Karpas-422 (cell line): ENCODE measurements at places on chromosomes 3 and 15.

DNA sequence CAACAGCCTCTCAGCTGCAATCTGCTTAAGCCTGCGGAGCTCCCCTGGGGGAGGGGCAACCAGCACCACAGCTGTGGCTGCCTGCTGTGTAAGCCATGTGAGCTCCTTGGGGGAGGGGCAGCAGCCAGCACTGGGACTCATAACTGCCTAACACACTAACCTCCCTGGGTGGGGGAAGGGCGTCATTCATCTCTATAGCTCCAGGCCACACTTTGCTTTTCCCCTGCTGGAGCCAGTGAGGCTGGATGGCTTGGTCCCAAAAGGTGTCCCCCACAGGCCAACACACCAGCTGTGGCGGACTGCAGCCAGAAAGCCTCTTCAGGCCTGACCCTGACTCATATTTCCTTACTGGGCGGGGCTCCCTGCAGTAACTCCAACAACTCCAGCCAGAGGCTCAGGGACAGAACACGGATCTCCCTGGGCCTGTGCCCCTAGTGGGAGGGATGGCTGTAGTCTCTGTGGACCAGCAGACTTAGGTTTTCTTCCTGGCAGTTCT lies 129.8 kb downstream of the PPM1L start:
- no peak overlapping the region for H3K4me3 ChIP-seq
- H3K4me1 ChIP-seq: no peaks in the 10 kb centered on the region
- H3K27ac ChIP-seq: no peak overlapping the region
- no peak for DNase-seq
- no peaks in the 10 kb centered on the region for H3K36me3 ChIP-seq
- H3K27me3 ChIP-seq: no peaks in the 10 kb centered on the region

GRCh38 chr3:104648823-104649222 lies 717.9 kb upstream of the ALCAM start:
- no peak for DNase-seq
- no peak overlapping the region for H3K27ac ChIP-seq
- H3K4me3 ChIP-seq: no peak overlapping the region
- H3K27me3 ChIP-seq: no peaks in the 10 kb centered on the region
- no peaks in the 10 kb centered on the region for H3K4me1 ChIP-seq
- no peaks in the 10 kb centered on the region for H3K36me3 ChIP-seq

DNA sequence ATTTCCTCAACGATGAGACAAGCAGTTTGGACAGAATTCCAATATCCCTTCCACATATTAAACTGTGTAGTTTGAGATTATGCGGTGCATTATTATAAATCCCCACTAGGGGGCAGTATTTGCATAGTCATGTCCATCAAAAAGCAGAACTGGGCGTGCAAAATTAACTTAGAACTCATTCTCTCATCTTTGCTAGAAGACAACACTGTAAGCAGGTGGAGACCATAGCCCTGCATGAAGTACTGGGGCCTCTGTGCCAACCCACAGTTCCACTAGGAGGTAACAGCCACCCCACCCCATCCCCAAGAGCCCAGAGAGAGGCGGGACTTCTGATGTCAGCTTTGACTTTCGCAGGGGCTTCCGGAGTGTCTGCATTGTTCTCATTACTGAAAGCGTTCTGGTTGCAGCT lies 106.6 kb upstream of the TMC3 start:
- H3K4me3 ChIP-seq: no peak overlapping the region
- H3K4me1 ChIP-seq: no peaks in the 10 kb centered on the region
- H3K27me3 ChIP-seq: no peaks in the 10 kb centered on the region
- no peaks in the 10 kb centered on the region for H3K36me3 ChIP-seq
- DNase-seq: peak; percentile 83

- no peak overlapping the region for H3K27ac ChIP-seq
- H3K4me1 ChIP-seq: peaks cover 59% of the 10 kb centered on the region
- H3K27me3 ChIP-seq: no peaks in the 10 kb centered on the region
- no peak for DNase-seq
- no peaks in the 10 kb centered on the region for H3K36me3 ChIP-seq
Observed at GRCh38 chr3:11613851-11614487, 29.7 kb downstream of the VGLL4 start.

DNA sequence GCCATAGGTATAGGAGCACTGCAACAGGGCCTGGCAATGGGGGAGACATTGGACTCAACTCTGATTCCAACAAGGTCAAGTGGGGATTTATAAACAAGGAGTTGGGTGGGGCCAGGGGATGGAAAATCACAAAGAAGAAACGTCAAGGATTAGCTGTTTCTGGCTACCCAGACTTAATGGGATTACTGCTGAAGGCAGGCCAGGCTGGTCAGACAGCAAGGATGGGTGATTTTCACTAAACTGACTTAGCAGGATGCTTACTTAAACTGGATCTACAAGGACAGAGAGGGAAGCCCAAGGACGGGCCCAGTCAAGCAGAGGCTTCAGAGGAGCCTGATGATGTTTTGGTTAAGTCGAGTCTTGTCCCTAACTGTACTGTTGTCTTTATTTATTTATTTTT lies 76.2 kb downstream of the USP13 start:
- no peaks in the 10 kb centered on the region for H3K27me3 ChIP-seq
- no peak overlapping the region for H3K27ac ChIP-seq
- H3K4me3 ChIP-seq: no peak overlapping the region
- no peak for DNase-seq
- peaks cover 13% of the 10 kb centered on the region; the same call in 1 of the 2 replicates for H3K36me3 ChIP-seq

DNA sequence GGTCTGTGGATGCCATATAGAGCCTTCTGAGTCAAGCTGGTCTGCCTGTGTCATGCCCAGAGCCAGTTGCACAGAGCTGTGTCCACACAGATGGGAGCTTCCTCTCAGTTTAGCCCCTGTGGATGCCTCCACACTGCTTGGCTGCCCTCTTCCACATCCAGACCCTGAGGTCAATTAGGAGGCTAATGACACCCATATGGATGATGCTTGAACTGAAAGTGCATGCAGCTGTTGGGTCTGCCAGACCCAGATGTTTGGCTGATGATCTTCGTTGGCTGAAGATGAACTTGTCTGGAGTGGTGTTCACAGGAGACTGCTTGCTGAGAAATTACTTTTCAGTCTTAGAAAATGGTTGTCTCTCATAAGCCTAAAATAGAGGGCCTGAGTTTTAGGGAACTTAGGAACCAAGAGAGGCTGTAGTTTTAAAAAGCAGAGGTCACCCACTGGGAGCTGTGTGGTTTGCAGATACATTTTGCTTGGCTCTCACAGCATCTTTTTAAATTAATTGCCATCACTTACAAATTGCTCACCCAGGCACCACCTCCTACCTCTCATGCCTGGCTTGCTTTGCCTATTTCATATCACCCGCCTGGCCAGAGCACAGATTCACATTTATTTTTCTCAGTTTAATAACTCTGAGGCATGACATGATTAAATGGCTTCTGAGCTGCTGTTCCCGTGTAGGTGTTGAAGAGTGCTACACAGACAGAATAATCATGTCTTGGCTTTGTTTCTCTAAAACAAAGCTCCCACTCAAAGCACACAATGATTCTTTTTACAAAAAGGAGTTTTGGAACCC lies 176.1 kb downstream of the MINAR1 start:
- H3K4me3 ChIP-seq: no peak overlapping the region
- H3K27me3 ChIP-seq: no peaks in the 10 kb centered on the region
- H3K4me1 ChIP-seq: no peaks in the 10 kb centered on the region
- no peak overlapping the region for H3K27ac ChIP-seq
- H3K36me3 ChIP-seq: no peaks in the 10 kb centered on the region

DNA sequence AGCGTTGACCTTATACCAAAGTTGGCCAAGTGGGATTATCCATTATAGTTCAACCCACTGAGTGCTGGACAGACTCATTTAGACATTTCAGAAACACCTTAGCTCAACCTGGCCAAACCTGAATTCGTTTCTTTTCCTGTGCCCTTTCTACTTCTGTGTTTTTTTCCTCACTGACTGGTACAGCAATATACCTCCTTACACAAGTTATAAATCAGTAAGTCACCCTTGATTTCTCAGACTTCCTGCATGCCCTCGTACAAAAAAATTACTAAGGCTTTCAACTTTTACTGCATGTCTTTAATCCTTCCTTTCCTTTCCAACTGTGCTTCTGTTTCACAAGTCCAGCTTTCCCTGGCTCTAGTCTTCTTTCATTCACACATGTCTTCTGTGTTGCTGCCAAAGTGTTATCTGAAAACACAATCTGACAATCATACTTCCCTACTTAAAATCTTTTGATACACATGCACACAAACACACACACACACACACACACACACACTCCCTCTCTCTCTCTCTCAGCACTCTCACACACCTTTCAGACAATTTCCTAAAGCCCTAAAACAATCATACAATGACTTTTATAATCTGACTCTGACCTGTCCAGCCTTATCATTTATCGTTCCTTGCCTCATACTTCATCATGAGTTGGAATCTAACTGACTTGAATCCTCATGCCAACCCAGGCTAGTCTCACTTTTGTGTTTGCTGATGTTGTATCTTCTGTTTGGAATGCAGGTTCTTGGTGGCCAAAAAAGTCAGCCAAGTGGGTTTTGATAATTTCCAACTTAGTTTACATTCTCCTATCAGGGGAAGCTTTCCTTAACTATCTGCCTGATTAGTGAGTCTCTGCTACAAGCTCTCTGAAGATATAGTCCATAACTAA lies 436.4 kb downstream of the NAALADL2 start:
- no peaks in the 10 kb centered on the region for H3K36me3 ChIP-seq
- no peaks in the 10 kb centered on the region for H3K4me1 ChIP-seq
- DNase-seq: no peak
- no peak overlapping the region for H3K27ac ChIP-seq

GRCh38 chr3:70856414-70857162 lies 544.1 kb upstream of the MDFIC2 start:
- H3K4me3 ChIP-seq: no peak overlapping the region
- no peaks in the 10 kb centered on the region for H3K36me3 ChIP-seq
- H3K4me1 ChIP-seq: no peaks in the 10 kb centered on the region
- H3K27ac ChIP-seq: no peak overlapping the region
- no peak for DNase-seq
- no peaks in the 10 kb centered on the region for H3K27me3 ChIP-seq

DNA sequence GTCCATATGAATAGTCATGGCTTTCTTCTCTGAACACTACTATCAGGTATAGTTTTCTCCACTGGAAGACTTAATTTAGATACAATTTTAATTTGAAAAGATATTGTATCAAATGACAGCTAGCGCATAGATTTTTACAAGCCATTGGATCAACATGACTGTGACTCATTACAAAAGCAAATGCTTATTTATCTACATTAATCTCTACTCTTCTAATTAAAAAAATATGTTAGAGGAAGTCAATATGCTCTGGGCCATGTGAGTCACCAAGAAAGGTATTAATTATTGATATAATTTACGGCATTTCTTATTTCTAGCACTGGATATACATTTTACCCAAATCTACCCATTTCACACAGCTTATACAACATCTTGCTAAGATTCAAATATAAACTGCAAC lies 800.3 kb upstream of the GBE1 start:
- no peaks in the 10 kb centered on the region for H3K4me1 ChIP-seq
- H3K27ac ChIP-seq: no peak overlapping the region
- H3K27me3 ChIP-seq: no peaks in the 10 kb centered on the region

DNA sequence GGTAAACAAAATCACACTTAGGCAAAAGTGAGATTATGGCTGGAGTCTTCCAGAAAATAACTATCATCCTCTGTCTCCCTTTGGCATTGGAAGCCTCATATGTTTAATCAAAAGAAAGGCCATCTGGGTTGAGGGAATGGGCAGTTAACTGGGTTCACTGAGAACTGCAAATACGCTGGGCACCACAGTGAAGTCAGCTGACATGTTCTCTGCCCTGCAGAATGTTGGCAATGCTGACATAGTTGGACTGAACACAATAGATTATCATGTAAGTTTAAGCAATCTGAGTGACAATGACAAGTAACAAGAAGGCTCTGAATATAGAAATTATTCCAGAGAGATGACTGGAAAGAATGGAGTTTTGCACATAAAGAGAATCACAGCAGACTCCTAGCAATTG lies 43.8 kb upstream of the SLC25A26 start:
- no peak overlapping the region for H3K27ac ChIP-seq
- no peaks in the 10 kb centered on the region for H3K4me1 ChIP-seq
- H3K27me3 ChIP-seq: no peaks in the 10 kb centered on the region
- H3K36me3 ChIP-seq: no peaks in the 10 kb centered on the region
- no peak for DNase-seq
- H3K4me3 ChIP-seq: no peak overlapping the region

DNA sequence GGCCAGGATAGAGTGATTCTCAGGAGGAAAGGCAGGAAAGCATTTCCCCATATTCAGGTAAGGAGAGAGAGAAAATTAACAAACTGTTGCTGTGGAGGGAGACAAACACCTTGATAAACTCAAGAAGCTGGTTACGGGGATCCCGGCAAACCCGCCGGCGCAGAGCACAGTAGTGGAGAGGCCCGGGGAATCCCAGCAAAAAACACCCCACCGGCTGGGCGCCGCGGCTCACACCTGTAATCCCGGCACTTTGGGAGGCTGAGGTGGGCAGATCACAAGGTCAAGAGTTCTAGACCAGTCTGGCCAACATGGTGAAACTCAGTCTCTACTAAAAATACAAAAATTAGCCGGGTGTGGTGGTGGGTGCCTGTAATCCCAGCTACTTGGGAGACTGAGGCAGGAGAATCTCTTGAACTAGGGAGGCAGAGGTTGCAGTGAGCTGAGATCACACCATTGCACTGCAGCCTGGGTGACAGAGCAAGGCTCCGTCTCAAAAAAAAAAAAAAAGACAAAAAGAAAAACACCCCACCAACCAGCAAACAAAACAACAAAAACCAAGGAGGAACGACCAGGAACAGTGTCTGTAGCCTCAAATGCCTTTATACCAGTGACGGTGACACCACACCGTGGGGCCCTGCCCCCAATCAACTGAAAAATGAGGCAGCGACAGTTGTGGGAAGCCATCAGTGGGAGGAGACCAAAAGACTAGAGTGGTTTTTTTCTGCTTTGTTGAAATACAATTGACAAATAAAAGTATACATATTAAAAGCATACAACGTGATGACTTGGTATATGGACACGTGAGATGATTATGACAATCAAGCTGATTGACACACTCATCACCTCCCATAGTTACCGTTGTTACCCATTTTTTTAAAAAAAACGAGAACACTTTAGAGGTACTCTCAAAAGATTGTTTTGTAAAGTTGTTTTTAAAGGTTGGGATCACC lies 40.2 kb upstream of the IDH2 start:
- no peak for DNase-seq
- no peak overlapping the region for H3K4me3 ChIP-seq
- H3K27me3 ChIP-seq: no peaks in the 10 kb centered on the region
- no peak overlapping the region for H3K27ac ChIP-seq
- H3K36me3 ChIP-seq: no peaks in the 10 kb centered on the region

- no peak overlapping the region for H3K4me3 ChIP-seq
- no peaks in the 10 kb centered on the region for H3K27me3 ChIP-seq
- H3K27ac ChIP-seq: no peak overlapping the region
- DNase-seq: peak; percentile 78
Observed at GRCh38 chr3:73432023-73432705, 192.6 kb downstream of the PDZRN3 start.
